ENCODE measurements at places on chromosomes 1 and 21. TPM values are rescaled to one million over a fixed set of nuclear protein-coding genes. Genes with fewer than 3 reads are reported as not detected.

GRCh38 chr1:9073143-9073542 is 3.7 kb upstream of the SLC2A5 start:
- peaks cover 7% of the 10 kb centered on the region for H3K4me1 ChIP-seq
- H3K27me3 ChIP-seq, result no peaks in the 10 kb centered on the region
- no peak overlapping the region for H3K4me3 ChIP-seq
- no peak for DNase-seq
- H3K36me3 ChIP-seq, result peaks cover 6% of the 10 kb centered on the region

GRCh38 chr1:21264898-21265297 is 25.4 kb downstream of the ECE1 start:
- no peak overlapping the region for H3K27ac ChIP-seq
- no peaks in the 10 kb centered on the region for H3K27me3 ChIP-seq
- no peak overlapping the region for H3K4me3 ChIP-seq
- no peak for DNase-seq

- peaks cover 4% of the 10 kb centered on the region for H3K36me3 ChIP-seq
- H3K27me3 ChIP-seq, result no peaks in the 10 kb centered on the region
- peak overlapping the region; percentile 68 for H3K4me3 ChIP-seq
- peak; percentile 94 for DNase-seq
Observed at GRCh38 chr1:229253151-229253974, 17.5 kb upstream of the RAB4A start.

- H3K4me1 ChIP-seq, result peaks cover 8% of the 10 kb centered on the region
- no peak overlapping the region for H3K4me3 ChIP-seq
- H3K27ac ChIP-seq, result no peak overlapping the region
- peak; percentile 79 for DNase-seq
- no peaks in the 10 kb centered on the region for H3K36me3 ChIP-seq
Observed at GRCh38 chr1:181423301-181423918, 59.9 kb upstream of the CACNA1E start.

DNA sequence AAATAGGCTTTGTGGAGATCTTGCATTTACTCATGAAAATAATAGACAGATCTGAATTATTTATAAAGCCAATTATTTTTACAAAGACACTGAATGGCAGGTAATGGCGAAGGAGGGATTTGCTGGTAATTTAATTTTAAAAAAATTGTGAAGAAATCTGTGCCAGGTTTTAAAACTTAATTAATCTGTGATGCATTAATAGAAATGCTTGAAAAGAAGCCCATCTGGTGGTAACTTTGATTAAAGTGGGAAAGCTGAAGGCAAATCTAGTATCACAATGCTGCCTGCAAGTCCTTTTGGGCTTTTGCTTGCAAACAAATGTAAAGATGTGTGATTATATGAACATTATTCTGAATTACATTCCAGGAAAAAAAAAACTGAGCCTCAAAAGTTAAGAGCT is 433.2 kb upstream of the DEPDC1 start:
- no peak overlapping the region for H3K4me3 ChIP-seq
- peaks cover 15% of the 10 kb centered on the region for H3K27me3 ChIP-seq
- no peak for DNase-seq
- H3K27ac ChIP-seq, result no peak overlapping the region
- H3K4me1 ChIP-seq, result no peaks in the 10 kb centered on the region

DNA sequence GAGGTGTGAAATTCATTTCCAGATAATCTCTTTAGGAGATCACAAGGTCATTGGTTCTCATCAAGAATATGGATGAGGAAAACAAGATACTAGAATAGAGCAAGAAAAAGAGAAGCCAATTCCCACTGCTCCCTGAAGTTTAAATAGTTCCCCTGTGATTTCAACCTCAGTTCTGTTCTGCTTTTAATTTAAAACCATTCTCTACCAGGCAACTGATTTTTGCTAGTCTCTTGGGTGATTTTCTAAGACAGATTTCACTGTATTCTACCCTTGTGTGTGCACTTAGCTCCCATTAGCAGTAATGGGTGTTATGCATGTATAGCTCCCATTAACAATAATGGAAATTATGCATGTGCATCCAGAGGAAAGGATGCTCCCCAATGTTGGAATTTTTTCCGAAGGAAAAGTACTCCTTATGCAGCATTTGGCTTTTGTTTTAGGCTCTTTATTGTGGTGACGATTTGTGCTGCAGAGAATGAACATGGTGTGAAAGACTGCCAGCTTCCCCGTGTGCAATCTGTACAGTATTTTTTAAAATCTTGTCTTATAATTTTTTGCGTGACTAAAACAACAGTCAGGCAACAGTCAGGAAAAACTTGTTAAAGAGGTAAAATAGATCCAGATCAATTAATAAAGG is 144.0 kb upstream of the ZRANB2 start:
- no peak overlapping the region for H3K27ac ChIP-seq
- H3K27me3 ChIP-seq, result no peaks in the 10 kb centered on the region
- no peak overlapping the region for H3K4me3 ChIP-seq
- peaks cover 5% of the 10 kb centered on the region for H3K36me3 ChIP-seq
- DNase-seq, result no peak

- H3K36me3 ChIP-seq, result no peaks in the 10 kb centered on the region
- H3K27me3 ChIP-seq, result no peaks in the 10 kb centered on the region
- peak overlapping the region; percentile 88 for H3K27ac ChIP-seq
- H3K4me3 ChIP-seq, result peak overlapping the region; percentile 1
Observed at GRCh38 chr1:240284656-240285414, 193.2 kb downstream of the FMN2 start.

DNA sequence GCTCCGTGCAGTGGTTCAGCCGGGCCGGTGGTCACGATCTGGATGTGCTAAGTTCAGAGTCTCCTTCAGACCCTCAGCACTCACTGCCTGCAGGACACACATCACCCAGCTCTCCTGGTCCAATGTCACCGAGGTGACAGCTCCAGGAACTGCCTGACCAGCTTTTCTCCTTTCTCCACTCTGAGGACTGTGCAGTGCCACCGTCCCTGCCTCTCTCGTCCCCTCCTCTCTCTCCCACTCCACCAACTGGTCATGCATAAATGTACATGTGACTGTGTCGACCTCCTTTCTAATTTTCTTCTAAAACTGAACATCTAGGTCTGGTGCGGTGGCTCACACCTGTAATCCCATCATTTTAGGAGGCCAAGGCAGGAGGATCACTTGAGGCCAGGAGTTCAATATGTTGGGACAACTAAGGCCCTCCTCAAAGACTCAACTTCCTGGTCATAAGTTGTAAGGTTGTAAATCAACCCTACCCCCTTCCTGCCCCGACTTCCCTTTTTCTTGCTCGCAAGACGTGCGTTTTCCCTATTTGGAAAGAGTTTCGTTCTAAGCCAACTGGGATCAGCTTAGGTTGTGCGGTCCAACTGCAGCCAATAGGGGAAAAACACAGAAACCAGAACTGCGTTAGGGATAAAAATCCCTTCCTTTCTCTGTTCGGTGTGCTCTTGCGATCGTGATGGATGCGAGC is 53.1 kb downstream of the MEGF6 start:
- H3K27me3 ChIP-seq, result peaks cover 11% of the 10 kb centered on the region
- H3K27ac ChIP-seq, result no peak overlapping the region
- H3K4me1 ChIP-seq, result peaks cover 18% of the 10 kb centered on the region
- H3K4me3 ChIP-seq, result no peak overlapping the region

GRCh38 chr1:96313216-96313615 is 408.4 kb upstream of the PTBP2 start:
- no peak overlapping the region for H3K27ac ChIP-seq
- H3K36me3 ChIP-seq, result no peaks in the 10 kb centered on the region
- H3K4me1 ChIP-seq, result peaks cover 16% of the 10 kb centered on the region
- peak; percentile 71 for DNase-seq
- H3K27me3 ChIP-seq, result no peaks in the 10 kb centered on the region

DNA sequence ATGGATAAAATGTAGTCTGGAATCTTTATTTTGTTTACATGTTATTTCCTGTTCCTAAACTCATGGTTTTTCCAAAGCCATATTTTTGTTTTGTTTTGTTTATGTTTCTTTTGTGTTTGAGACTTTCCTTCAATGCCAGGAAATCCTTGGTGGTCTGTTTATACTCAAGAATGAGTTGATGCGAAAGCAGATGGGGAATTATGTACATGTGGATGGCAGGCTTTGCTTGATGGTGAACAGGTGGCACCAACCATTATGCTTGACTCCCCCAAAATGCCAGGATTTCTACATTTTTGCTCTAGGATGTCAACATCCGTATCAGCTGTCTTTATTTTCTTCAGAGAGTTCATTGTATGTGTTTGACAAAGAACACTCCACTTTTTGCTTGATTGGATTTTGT is 448.5 kb downstream of the PRDM2 start:
- DNase-seq, result no peak
- no peak overlapping the region for H3K27ac ChIP-seq
- no peak overlapping the region for H3K4me3 ChIP-seq
- H3K4me1 ChIP-seq, result peaks cover 7% of the 10 kb centered on the region
- no peaks in the 10 kb centered on the region for H3K36me3 ChIP-seq

DNA sequence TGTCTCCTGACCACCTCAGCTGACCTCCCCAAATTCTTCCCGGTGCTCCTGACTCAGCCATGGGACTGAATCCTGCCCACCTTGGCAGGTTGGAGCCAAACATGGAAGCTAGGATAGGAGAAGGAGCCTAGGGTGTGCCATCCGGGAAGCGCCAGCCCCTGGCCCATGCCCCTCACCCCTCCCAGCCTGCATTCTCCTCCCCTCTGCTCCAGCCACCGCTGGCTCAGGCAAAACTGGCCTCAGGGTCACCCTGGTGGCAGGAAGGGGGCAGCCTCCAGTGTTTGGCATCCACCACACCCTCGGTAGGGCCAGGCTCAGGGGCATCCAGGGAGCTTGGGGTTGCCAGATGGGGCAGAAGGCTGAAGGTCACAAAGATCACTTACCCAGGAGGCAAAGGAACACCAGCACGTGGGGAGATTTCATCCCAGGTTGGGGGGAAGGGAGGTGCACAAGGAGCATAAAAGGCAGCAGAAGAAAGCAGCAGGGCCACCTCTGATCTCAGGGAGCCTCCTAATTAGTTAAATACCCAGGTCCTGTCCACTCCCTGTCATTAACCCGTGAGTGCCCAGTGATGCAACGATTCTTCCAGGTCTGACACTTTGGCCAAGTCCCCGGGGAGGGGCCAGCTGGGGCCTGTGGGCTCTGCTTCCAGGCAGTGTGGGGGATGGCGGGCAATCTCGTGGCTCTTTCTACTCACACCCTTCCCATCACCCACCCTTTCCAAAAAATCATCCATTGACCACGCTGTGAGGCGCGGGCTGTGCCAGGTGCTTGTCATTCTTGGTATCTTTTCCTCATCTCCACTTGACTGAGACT is at the start of gene PLA2G2E:
Gene PLA2G2E, minus strand, starts transcription at position 481 of the 816 bp plus-strand sequence. Its CDS starts 58 bp downstream, at position 423.
- DNase-seq, result no peak
- no peaks in the 10 kb centered on the region for H3K36me3 ChIP-seq
- H3K27me3 ChIP-seq, result no peaks in the 10 kb centered on the region
- H3K4me3 ChIP-seq, result no peak within 1 kb of the TSS

- DNase-seq, result no peak
- peaks cover 94% of the 10 kb centered on the region for H3K36me3 ChIP-seq
- no peak overlapping the region for H3K4me3 ChIP-seq
- peaks cover 27% of the 10 kb centered on the region for H3K27me3 ChIP-seq
Observed at GRCh38 chr1:212621043-212621948, 12.7 kb downstream of the ATF3 start.

DNA sequence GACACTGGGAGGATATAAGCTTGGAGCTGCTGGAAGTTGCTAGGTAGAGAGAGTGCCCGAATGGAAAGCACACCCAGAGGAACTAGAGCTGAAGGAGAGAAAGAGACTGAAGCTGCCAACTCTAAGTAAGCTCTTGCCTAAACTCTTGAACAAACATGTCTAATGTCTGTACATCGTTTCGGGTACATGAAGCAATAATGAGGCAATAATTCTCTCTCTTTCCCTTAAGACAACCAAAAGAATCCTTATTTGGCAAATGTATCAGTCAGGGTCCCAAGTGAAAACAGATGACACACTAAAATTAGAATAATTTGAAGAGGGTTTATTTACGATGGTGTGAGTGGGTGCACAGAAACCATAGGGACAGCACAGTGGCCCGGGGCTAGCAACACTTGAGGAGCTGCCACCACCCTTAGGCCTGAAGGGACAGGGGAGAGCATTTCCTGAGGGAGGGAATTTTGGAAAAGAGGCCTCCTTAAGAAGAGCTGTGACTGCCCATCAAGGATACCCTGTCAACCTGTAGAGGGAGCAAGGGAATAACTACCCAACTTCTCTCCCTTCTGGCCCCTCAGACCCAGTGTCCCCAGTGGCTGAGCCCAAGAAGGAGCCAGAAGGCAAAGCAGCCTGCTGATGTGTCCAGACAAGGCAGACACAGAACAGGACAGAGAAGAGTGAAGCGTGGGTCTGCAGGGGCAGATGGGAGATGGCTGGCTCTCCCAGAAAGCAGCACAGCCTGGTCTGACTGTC is 36.1 kb upstream of the KHDRBS1 start:
- no peak overlapping the region for H3K4me3 ChIP-seq
- peak; percentile 61 for DNase-seq
- H3K4me1 ChIP-seq, result peaks cover 18% of the 10 kb centered on the region
- H3K27ac ChIP-seq, result peak overlapping the region; percentile 65
- H3K36me3 ChIP-seq, result peaks cover 9% of the 10 kb centered on the region

- peaks cover 16% of the 10 kb centered on the region for H3K36me3 ChIP-seq
- no peak for DNase-seq
- no peaks in the 10 kb centered on the region for H3K27me3 ChIP-seq
- H3K4me1 ChIP-seq, result peaks cover 38% of the 10 kb centered on the region
Observed at GRCh38 chr1:207054491-207054890, 1.4 kb downstream of the PFKFB2 start.

GRCh38 chr21:41923186-41923585 is 30.6 kb downstream of the C2CD2 start:
- H3K36me3 ChIP-seq, result peaks cover 7% of the 10 kb centered on the region
- no peak for DNase-seq
- H3K27ac ChIP-seq, result no peak overlapping the region
- no peaks in the 10 kb centered on the region for H3K27me3 ChIP-seq

TACSTD2 gene
- total RNA-seq, result 14.8 TPM

EFNA4 gene
- total RNA-seq, result 7.4 TPM

IRF6 gene
- total RNA-seq, result 106 TPM

FABP3 gene
- not detected for total RNA-seq

SSU72 gene
- total RNA-seq, result 104 TPM

SLFNL1 gene
- 0.28 TPM for total RNA-seq

C1orf210 gene
- 1.6 TPM for total RNA-seq

S100A3 gene
- 85.7 TPM for total RNA-seq

SPTA1 gene
- not detected for total RNA-seq

Data from MCF 10A (cell line).